PC-9 (cell line): ENCODE measurements at places on chromosomes 2 and 18. TPM values are rescaled to one million over a fixed set of nuclear protein-coding genes. Genes with fewer than 3 reads are reported as not detected.

CNRIP1 gene
- total RNA-seq = not detected in 2 replicates

PKDCC gene
- total RNA-seq = 3.9 and 5.5 TPM in 2 replicates

SCYGR3 gene
- total RNA-seq = not detected in 2 replicates

GRCh38 chr2:75545922-75546321 lies 14.8 kb downstream of the EVA1A start:
- no peaks in the 10 kb centered on the region for H3K36me3 ChIP-seq
- H3K27ac ChIP-seq = no peak overlapping the region
- no peaks in the 10 kb centered on the region for H3K27me3 ChIP-seq

DNA sequence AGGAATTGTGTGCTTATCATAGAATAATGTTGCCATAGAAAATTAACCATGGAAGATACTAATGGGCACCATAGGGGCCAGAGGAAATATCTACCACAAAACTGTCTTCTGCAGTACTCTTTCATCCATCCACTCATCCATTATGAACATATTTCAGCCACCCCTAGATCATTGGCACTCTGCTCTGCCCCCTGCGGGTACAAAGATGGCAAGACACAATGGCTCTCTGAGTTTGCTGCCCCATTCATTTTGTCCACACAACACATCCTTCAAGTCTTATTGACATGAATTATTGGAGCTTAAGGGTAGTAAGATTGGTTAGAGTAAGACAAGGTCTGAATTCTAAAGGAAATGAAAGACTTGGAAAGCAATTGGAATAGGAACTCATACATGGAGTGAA lies 1224.7 kb upstream of the CELF4 start:
- no peaks in the 10 kb centered on the region for H3K4me1 ChIP-seq
- no peaks in the 10 kb centered on the region for H3K36me3 ChIP-seq
- H3K27me3 ChIP-seq = no peaks in the 10 kb centered on the region
- DNase-seq = no peak
- no peak overlapping the region for H3K27ac ChIP-seq
- no peak overlapping the region for H3K4me3 ChIP-seq

- H3K27me3 ChIP-seq = no peaks in the 10 kb centered on the region
- H3K4me1 ChIP-seq = peaks cover 63% of the 10 kb centered on the region
- H3K4me3 ChIP-seq = no peak overlapping the region
Measured at GRCh38 chr2:47307066-47307465, 95.9 kb upstream of the MSH2 start.
